ENCODE measurements at places on chromosomes 7 and 10.

DNA sequence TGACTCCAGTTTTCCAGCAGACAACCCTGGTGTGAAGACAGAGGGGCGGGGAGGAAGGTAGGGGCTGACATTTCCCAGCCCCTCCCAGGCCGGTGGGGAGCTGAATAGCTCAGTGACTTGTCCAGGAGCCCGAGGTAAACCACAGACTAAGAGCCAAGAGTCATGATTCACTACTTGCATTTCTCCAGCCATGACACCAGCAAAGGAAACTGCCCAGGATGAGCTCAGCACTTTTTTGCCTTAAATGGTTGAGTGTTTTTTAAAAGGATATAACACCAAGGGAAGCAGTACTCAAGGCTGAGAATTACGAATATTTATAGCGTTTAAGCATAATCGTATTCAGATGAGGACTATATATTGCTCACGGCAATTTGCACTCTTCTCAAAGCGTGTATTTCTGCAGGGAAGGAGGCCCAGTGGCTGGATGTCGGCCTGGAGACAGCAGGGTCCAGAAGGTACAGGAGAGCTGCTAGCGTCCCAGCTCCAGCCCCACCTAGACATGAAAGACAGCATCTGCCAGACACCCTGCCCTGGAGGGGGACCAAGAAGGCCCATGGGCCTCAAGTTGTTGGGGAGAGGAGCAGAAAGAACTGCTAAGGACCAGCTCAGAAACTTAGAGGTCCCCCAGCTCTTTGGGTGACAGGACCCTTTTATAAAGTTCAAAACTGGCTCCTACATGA lies 141.4 kb downstream of the GRID1 start:
- DNase-seq = peak; percentile 95

- DNase-seq = no peak
Observed at GRCh38 chr10:110847374-110847773, 24.4 kb upstream of the PDCD4 start.

DNA sequence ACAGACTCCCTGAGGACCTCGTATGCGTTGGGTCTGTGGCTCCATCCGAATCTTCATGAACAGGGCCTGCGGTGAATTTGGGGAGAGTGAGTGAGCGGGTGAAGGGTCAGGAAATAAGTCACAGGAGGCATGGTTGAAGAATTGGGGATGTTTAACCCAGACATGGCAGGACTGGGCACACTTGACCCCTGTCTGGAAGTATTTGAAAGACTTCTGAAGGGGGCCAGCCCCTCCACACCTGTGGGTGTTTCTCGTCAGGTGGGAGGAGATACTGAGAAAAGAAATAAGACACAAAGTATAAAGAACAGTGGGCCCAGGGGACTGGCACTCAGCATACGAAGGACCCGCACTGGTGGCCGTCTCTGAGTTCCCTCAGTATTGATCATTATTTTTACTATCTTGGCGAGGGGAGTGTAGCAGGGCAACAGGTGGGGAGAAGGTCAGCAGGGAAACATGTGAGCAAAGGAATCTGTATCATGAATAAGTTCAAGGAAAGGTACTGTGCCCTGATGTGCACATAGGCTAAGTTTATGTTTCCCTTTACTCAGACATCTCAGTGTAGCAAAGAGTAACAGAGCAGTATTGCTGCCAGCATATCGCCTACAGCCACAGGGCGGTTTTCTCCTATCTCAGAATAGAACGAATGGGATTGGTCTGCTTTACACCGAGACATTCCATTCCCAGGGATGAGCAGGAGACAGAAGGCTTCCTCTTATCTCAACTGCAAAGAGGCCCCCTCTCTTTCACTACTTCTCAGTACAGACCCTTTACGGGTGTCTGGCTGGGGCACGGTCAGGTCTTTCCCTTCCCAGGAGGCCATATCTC lies 38.2 kb upstream of the PFKFB3 start:
- no peak for DNase-seq

DNA sequence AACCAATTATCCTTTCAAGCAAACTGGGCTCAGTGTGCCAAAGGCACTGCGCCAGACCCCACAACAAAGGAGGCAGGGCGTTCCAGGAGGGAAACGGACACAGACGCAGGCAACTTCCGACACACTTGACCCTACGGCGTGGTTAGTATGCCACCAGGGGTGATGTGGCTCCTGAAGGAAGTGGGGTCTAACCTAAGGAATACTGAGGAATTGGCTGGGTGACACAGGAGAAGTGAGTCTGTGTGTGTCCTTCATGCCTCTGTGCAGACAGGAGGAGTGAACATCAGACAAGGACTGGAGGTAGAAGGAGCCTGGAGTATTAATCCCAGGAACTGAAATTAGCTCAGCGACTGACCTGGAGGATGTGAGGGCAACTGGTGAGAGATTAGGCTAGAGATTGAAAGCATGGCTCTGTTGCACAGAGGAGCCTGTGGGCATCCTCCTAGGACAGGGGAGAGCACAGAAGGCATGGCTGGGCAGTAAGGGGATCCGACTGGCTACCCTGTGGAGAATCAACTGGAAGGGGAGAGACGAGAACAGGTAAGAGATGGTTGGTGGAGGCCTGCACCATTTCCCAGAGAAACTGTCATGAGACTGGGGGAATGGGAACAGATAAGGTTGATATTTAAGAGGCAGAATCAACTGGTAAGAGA lies 27.8 kb downstream of the GSDME start:
- DNase-seq = no peak

- DNase-seq = no peak
Observed at GRCh38 chr7:70416347-70416985, 715.5 kb upstream of the GALNT17 start.

GRCh38 chr10:35726846-35727245 lies 84.8 kb upstream of the FZD8 start:
- no peak for DNase-seq

DNA sequence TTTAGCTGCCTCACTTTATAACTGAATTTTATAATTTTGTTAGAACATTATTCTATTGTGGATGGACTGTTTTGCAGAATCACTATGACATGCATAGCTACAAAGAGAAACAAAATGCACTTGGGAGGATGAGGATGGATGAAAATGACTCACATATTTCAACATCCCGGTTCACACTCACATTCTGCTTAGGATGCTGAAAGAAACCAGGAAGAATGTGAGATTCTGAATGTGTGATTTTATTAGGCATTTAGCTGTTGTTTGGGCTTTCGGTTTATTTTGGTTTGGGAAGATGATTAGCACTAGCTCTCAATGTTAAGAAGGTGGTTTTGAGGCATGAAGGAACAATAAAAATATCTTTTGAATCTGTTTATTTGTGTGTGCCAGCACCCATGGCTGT lies 235.5 kb downstream of the SEMA3E start:
- no peak for DNase-seq

GRCh38 chr10:50271564-50272250 lies 20.4 kb upstream of the ASAH2 start:
- DNase-seq = no peak

GRCh38 chr10:63273577-63273976 lies 140.4 kb downstream of the NRBF2 start:
- DNase-seq = no peak

DNA sequence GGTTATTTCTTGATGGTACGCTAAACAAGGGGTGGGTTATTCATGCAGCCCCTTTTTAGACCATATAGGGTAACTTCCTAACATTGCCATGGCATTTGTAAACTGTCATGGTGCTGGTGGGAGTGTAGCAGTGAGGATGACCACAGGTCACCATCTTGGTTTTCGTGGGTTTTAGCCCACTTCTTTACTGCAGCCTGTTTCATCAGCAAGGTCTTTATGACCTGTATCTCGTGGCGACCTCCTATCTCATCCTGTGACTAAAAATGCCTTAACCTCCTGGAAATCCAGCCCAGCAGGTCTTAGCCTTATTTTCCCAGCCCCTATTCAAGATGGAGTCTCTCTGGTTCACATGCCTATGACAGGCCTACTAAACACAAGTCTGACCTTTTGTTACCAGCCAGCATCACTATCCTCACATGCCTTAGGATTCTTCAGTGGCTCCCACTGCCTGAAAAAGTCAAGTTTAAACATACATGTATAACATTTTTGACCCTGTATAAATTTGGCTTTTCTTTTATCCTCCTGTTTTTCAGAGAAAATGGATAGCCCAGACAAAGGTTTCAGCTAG lies 13.2 kb upstream of the COBL start:
- no peak for DNase-seq

DNA sequence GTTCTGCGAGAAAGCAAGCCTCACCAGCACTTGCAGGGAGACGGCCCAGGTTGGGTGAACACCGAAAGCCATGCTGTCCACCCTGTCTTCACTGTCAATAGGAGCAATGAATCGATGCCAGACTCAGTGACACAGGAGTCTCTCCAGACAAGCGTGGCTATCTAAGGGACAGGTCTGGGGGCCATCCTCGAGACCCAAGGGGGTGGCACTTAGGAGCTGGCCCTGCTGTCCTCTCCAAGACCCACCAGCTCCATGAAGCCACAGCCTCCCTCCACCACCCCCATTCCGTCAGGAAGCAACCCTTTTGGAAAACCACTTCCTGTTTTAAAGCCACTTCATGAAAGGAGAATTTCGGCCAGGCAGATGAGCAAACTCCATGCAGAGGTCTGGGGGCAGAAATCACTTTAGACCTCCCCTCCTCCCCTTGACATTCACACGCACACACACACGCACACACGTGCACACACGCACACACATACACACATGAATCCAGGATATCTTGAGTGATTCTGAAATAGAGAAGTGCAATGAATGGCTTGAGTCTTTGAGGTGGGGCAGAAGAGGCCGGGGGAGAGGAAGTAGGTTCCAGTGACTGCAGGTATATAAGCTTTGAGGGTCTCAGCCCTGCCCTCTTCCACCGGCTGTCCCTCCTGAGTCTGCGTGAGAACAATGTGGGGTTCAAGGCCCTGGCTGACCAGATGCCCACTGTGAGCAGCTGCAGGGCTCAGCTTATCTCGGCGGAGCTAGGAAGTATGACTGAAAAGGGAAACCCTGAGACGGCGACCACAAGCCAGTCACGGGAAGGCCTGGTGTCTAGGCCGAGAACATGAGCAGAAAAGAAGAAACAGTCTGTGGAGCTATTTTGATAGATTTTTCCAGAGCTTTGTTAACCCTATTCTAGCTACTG lies 25.0 kb downstream of the RGS10 start:
- DNase-seq = peak; percentile 38

- no peak for DNase-seq
Observed at GRCh38 chr7:84529480-84530205, 335.1 kb upstream of the SEMA3A start.

- no peak for DNase-seq
Observed at GRCh38 chr7:73901823-73902597, 41.1 kb downstream of the TMEM270 start.

DNA sequence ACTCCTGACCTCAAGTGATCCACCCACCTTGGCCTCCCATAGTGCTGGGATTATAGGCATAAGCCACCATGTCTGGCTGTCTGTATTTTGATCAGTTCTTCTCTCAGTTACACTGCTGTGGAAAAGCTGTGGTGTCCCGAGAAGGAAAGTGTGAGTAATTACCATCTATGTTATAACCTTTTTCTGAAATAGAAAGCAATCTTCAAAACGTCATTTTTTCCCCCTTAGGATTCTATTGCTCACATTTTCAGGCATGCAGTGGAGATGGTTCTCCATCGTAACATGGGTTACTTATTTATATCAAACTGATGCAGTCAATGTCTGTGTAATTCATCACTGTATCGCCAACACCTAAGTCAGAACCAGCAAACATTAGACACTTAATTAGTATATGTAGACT lies 103.5 kb upstream of the FAM3C start:
- DNase-seq = no peak

- no peak for DNase-seq
Observed at GRCh38 chr7:107993891-107994291, 9.1 kb downstream of the LAMB1 start.

- DNase-seq = no peak
Observed at GRCh38 chr10:74233281-74233680, 82.3 kb downstream of the ADK start.

DNA sequence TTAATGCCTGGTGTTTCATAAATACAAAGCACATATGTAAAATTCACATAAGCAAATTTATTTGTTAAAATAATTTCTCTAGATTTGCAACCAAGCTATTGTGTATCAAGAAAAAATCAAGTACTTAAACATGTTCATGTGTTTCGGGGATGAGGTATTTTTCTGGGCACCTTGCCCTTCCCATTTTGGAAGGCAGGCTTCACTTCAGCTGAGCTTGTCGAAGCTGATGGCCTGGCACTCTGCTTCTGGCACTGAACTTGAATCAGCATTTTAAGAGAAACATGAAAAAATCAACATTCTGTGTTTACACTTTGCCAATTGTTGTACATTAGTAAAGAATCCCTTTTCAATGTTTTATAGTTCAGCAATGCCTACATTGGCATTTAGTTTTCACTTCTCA lies 179.1 kb upstream of the STEAP4 start:
- no peak for DNase-seq

- no peak for DNase-seq
Observed at GRCh38 chr7:137948083-137948844, 53.6 kb downstream of the CREB3L2 start.

- no peak for DNase-seq
Observed at GRCh38 chr10:71344154-71344925, 25.3 kb downstream of the SLC29A3 start.

DNA sequence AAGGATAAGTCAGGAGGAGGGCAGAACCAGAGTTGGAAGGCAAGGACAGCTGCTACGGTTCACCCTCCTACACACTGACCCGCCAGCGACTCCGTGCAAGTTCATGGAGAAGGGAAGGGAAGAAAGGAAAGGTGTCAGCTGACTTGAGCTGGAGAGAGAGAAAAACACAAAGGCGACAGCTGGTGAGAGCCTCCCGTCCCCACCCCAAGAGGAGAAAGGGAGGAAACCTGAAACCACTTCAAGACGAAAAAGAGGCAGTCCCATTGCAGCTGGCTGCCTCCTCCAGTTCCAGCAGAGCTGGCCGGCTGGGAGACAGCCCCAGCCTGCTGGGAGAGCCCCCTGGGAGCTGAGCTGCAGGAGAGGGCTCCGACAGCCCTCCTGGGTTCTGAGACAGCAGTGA lies 75.2 kb downstream of the PARD3 start:
- DNase-seq = peak; percentile 35

DNA sequence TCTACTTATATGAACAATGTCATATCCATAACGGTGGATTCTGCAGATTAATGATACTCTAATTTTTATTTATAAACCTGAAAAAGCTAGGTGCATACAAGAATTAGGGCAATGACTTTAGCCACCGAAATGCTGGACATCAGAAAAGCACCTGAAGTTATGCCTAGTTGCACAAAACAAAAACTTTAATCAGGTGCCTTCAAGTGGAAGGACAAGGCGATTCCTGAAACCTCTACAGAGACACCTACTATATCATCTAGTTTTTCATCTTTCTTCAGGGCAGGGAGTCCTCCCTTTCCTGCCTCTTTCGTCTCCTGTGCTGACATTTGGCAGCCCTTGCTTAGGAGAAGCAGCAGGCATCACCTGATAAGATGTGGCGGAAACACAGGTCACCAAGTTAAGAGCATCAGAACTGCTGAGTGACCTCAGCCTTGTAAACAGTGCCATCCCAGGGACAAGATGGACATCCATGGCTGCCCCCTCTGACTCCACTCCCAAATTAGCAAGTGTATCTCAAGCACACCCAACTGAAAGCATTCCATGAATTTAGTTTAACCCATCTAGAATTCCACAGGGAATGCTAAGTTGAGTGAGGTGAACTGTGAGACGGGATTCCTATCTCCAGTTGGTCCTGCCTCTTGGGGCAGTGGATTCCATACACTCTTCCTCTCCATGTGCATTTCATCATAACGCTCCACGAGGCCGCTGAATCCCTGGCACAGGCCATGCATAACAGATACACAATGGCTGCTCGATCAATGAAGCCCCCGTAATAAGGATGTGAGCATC lies 5.8 kb downstream of the ITPRIP start:
- DNase-seq = no peak

Data from H54 (cell line).